ENCODE measurements at places on chromosomes 1 and 21.

DNA sequence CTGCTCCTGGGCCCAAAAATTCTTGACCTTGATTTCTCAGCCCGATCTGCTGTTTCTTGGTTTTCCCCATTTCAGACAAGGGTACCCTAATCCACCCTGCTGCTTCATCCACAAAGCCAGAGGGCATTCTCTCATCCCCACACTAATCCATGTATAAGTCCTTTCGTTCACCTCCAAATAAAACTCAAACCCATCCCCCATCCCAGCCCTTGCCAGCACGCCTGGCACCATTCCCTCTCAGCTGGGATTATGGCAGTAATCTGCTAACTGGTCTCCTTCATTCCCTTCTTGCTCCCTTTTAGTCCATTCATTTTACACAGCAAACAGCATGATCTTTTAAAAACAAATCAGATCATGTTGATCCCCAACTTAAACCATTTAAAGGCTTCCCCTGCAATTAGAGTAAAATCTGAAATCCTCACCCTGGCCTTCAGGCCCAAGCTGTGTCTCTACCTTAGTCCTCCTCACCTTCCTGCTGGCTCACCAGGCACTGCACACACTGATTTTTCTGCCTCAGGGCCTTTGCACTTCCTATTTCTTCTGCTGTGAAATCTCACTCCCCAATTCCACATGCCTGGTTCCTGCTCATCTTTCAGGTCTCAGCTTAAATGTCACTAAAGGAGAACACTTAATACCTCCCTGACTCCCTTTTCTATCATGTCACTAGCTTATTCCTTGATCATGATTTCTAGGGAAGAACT lies 12.2 kb upstream of the TRNP1 start:
- no peak for DNase-seq

DNA sequence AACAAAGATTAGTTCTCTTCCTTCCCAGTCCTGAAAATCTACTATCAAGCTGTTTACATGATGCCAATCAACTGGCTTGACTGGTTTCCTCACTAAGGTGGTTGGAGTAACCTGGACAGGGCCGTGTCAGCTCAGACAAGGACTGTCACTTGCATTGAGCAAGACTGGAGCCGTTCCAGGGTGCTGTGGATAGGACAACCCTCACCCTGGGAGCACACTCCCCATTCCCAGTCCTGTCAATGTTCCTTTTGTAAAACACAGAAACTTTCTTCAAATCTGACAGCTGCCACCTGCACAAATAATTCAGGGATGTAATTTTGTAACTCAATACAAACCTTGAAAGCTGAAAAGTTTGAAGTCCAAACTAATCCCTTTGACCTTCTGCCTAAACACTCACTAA lies 31.4 kb downstream of the PLPP3 start:
- DNase-seq = no peak

DNA sequence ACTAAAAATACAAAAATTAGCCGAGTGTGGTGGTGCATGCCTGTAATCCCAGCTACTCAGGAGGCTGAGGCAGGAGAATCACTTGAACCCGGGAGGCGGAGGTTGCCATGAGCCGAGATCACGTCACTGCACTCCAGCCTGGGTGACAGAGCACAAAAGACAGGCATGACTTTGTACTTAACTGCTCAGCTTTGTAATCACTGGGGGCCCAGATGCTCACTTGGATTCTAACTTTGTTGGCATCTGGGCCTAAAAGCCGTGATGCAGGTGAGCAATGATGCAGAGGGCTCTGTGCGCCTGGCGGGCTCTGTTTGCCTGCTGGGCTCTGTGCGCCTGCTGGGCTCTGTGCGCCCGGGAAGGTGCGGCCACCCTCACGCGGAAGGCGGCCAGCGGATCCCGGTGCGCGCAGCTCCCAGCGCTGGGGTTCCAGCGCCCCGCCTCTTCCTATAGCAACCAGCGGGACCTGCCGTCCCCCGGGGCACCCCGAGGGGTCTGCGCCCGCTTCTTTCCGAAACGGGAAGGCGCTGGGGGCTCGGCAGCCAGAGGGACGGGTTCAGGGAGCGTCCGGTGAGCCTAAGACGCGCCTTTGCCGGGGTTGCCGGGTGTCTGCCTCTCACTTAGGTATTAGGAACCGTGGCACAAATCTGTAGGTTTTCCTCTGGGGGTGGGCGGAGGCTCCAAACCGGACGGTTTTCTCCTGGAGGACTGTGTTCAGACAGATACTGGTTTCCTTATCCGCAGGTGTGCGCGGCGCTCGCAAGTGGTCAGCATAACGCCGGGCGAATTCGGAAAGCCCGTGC lies 31.7 kb downstream of the PRMT2 start:
- no peak for DNase-seq

DNA sequence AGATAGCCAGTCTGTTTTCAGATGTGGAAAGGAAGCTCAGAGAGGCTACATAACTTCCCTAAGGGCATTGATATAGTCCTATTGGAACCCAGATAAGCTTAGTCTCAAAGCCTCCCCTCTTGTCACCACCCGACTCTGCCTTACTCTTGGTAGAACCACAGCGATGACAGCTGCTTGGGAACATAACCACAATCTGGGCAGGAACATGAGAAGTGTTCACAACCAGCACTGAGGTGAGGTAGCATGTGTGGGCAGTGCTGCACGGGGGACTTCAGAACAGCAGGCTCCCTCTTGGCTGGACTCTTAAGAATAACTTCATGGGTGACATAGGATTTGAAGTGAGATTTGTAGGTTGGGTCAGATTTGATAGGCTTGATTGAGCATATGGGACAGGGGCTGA lies 9.3 kb upstream of the S100A10 start:
- no peak for DNase-seq

DNA sequence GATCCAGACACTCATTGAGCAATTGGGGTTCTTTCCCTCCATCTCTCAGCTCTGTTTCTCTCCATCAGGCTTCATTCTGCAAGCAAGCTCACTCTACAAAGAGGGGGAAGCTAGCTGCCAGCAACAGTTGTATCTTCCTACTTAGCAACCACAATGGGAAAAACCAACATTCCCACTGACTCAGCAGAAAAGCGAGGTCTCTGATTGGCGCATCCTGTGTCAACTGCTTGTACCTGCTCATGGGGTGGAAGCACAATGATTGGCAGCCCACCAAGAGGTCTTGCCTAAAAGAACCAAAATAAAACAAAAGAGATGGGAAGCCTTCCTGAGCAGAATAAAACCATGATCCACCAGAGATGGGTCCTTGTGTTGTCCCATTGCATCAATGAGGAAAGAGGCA lies 4.0 kb upstream of the CDA start:
- DNase-seq = no peak

- DNase-seq = no peak
Measured at GRCh38 chr1:184329962-184330868, 56.6 kb upstream of the C1orf21 start.

- peak; percentile 3 for DNase-seq
Measured at GRCh38 chr1:227948493-227949260, 945 bp upstream of the WNT9A start.

DNA sequence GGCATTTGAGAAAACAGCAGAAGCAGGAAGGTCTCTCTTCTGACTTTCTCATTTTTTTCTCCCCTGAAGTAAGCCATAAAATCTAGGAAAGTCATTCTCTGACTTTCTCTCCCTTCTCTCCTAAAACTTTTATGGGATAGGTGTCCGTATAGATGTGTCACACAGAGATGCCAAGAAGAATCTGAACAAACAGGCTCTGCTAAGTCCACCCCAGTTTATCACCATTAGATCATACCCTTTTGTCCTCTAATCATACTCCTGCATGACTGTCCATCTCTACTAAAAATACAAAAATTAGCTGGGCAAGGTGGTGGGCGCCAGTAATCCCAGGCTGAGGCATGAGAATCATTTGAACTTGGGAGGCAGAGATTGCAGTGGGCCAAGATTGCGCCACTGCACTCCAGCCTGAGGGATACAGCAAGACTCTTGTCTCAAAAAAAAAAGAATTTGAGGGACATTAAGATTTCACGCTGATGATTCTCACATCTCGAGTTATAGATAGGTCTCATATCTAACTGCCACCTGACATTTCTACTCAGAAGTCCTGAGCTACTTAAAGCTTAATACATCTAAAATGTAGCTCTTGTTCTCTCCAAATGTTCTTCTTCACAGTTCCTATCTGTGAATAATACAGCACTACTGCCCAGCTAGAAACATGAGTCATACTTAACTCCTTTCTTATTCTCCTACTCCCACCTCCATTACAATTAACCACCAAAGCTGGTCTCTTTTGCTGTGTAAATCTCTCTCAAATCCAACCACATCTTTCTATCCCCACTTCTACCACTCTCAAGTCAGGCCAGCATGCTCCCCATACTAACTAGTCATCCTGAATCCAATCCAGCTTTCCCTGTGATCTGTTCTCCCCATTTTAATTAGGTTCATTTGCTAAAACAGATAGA lies 47.7 kb downstream of the ZNF644 start:
- DNase-seq = no peak

- DNase-seq = no peak
Measured at GRCh38 chr21:21971384-21971783, 973.2 kb downstream of the NCAM2 start.

- no peak for DNase-seq
Measured at GRCh38 chr1:28494737-28495136, 11.1 kb upstream of the RCC1 start.

DNA sequence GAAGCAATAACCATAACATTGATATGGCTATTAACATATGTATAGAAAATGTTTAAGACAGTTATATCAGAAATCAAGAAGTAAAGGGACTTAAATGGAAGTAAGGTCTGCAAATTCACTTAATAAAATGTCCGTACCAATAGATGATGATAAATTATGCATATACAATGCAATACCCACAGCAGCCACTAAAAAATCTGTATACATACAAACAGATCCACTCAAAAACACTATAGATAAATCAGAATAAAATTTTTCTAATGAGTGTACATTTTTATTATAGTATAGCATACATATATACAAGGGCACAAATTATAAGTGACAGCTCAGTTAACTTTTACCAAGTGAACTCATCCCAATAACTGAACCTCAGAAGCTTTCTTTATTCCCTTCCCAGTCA lies 6.0 kb downstream of the LORICRIN start:
- no peak for DNase-seq

GRCh38 chr1:27506703-27507102 lies 16.7 kb upstream of the WASF2 start:
- no peak for DNase-seq

DNA sequence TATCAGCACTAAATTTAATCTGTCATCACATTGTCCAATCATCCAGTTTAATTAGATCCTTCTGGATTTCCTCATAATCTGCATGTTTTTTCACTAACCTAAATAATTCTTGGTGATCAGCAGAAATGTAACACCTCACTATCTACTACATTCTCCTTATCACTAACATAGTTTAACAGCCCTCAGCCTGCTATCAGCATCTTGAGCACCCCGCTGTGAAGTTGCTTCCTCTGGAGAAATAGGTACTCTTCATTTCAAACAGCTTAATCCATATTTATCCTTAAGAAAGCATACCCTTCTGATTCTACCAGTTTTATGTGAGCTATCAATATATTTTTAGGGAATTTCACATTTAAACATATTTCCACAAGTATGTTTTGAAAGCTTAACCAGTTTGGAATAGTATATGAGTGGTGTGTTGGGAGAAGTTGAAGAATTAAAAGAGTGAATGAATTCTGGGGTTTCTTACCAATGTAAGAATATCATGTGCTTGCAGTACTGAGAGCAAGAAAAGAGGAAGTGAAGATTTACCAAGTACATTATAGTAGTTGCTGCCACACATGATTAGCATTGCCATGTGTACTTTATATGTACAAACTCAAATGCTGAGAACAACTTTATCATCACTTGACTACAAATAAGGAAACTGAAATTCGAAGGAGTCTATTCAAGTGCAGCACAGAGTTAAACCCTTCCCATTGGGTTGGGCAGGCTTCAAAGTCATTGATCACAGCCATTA lies 771.1 kb upstream of the ADGRL4 start:
- DNase-seq = no peak

GRCh38 chr1:7187112-7187493 lies 401.8 kb downstream of the CAMTA1 start:
- DNase-seq = no peak

DNA sequence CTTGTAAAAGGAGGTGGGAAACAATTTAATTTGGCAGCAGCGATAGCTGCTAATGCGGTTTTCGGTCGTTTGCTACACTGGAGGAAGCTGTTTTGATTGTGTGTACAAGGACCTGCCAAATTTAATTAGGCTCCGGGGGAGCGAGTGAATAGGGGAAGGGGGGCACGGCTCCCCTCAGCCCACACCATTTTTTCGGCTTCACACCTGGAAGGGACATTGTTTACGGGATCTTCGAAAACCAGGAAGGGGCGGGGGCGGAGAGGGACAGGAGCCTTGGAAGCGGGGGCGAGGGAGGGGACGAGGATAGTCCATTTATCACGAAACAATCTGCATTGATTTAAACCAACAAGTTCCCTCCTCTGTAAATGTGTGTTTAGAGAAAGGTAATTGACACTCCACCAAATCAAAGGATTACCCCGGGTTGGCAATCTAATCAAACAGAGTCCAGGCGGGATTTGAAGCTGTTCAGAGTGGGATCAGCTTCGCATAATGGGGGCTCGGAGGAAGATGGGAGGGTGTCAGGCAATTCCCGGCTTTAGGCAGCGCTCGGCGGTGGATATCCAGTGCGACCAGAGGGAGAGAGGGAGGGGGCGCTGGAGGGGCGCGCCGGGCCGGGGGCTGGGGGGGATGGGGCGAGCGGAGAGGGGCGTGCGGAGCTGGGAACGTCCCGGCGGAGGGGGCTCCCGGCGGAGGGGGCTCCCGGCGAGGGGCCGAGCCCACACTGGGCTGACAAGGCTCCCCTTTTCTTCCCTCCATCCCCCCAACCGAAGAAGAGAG lies 9.8 kb downstream of the PAX7 start:
- no peak for DNase-seq

- DNase-seq = no peak
Measured at GRCh38 chr1:205064301-205064700, 20.0 kb downstream of the TMEM81 start.

DNA sequence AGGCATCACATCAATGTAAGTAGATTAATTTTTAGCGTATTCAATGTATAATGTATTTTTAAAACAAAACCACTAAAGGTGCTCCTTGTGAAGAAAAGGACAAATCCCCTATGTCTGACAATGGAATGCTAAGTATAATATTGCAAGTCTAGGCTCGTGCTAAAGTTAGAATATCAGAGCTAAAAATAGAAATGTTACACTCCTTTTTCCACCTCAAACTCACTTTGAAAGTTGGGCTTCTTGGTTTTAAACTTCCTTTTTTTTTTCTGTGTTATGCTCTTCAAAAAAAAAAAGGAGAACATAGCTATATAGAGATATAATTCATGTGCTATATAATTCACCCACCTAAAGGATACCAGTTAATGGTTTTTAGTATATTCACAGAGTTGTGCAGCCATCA lies 3.6 kb upstream of the SERBP1 start:
- DNase-seq = no peak

- DNase-seq = no peak
Measured at GRCh38 chr1:176241385-176242015, 34.4 kb upstream of the COP1 start.

DNA sequence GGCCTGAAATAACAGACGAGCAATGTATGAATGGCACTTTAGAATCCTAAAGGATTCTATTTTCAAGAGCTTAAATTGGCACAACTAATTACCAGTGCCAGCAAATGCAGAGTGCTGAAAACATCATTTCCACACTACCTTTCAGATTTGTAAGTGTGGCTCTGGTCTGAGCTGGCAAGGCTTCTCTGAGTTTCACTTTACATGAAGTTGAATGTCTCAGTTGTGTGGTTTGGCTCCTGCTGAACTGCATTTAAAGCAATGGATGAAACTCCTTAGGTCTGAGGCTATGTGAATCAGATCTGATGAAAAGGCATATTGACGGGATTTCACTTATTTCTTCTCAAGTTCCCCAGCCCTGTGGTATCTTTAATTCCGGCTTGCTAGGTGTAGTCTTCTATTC lies 114.8 kb upstream of the PTGFR start:
- DNase-seq = no peak
